ENCODE measurements at places on chromosomes 5 and 9.
A peak's percentile ranks its signal among the peaks of the same experiment; 100 is the strongest.

DNA sequence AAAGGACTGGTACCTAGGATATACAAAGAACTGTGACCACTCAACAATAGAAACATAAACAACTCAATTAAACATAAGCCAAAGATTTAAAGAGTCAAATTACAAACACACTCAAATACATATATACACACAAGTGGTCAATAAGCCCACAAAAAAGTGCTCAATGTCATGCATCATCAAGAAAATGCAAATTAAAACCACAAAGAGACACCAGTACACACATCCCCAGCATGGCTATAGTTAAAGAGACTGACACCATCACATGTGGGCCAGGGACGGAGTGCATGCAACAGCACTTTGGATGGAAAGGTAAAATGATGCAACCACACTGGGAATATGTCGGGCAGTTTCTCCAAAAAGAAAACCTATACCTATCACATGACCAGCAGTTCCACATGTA is 89.7 kb downstream of the CAAP1 start:
- no peak for DNase-seq

- DNase-seq = peak; percentile 80
Observed at GRCh38 chr5:66247176-66247960, 103.3 kb downstream of the SREK1 start.

- DNase-seq = no peak
Observed at GRCh38 chr5:135557076-135557838, 21.5 kb upstream of the NEUROG1 start.

DNA sequence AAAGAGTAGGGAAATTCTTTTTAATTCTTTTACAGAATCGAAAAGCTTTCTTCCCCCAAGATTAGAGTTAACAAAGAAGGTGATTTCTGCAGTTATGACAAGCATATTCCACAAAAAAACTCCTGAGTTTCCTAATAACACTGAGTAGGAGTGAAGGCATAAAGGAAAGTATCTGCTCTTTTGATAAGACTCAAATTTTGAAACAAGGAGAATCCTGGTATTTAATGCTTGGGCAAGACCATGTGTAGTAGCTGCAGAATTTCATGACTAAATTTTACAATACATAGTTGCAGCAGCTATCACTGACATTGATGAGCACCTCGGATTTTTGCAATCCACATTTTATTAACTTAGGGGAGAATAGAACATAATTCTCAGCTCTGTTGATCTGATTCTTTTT is 92.6 kb downstream of the MARCHF3 start:
- DNase-seq = no peak

- DNase-seq = no peak
Observed at GRCh38 chr9:18060269-18060934, 413.6 kb upstream of the ADAMTSL1 start.

DNA sequence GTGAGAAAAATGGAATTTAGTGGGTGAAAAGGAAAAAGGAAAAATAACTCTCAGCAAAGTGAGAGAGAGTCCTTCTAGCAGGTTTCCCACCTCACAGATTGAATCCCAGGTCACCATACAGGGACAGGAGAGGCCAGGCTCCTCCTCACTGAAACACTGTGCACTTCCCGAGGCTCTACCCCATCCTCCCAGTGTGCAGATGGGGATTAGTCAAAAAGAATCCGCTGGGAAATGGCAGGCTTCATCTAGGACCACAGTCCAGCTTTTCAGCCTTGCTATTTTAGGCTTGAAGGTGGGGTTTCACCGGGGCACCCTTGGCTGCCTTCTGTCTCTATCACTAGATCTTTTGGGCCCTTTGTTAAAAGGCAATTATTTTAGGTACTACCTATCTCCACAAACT is 47.8 kb downstream of the YIPF5 start:
- DNase-seq = no peak

DNA sequence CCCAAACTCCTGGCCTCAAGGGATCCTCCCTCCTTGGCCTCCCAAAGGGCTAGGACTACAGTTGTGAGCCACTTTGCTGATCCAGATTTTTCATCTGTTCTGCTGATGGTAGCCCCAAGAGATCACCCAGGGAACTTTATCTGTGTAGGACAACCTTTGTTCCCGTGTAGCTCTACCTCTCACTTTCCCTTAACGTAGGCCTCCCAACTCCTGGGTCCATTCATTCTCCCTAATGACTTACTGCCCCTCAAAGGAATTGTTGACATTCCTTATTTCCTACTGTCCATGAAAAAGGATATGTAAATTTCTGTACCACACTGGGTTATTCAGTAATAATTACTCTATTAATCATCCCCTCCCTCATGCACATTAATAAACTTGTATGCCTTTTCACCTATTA is 51.0 kb upstream of the PHF24 start:
- DNase-seq = no peak

- peak; percentile 77 for DNase-seq
Observed at GRCh38 chr9:2494562-2494961, 127.0 kb upstream of the VLDLR start.

DNA sequence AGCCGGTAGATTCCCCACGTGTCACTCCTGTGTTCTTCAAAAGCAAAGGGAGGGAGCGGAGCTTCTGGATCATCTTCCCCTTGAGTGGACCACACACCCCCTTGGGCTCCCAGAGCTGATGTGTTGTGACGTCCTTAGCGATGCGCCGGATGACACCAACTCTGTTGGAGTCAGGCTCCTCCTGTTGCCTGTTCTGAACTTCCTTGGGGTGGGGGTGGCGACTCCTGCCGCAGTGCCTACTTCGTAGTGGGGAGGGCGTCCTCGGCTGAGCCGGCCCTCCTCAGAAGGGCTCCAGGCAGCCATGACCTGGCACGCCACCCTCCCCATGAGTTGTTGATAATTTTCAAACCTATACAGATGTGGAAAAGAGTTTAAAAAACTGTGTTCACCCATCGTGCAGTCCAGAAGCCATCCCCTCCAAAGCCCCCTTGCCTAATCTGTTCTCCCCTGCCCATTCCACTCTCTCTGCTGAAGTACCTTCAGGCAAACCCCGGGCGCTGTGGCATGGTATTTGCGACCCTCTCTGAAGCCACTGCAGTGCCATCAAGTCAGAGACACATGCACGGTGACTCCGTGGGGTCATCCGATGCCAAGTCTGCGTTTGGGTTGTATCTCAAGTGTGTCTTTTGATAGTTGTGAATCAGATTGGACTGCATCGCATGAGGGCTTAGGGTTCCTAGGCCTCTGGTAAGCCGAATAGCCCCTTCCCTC is 16.7 kb downstream of the EXOC3 start:
- no peak for DNase-seq

GRCh38 chr5:107290780-107291398 is 379.8 kb downstream of the EFNA5 start:
- DNase-seq = no peak
